ENCODE measurements at places on chromosomes 2 and 18.

GRCh38 chr18:29160170-29160569, 983.2 kb upstream of the CDH2 start:
- no peak for DNase-seq

DNA sequence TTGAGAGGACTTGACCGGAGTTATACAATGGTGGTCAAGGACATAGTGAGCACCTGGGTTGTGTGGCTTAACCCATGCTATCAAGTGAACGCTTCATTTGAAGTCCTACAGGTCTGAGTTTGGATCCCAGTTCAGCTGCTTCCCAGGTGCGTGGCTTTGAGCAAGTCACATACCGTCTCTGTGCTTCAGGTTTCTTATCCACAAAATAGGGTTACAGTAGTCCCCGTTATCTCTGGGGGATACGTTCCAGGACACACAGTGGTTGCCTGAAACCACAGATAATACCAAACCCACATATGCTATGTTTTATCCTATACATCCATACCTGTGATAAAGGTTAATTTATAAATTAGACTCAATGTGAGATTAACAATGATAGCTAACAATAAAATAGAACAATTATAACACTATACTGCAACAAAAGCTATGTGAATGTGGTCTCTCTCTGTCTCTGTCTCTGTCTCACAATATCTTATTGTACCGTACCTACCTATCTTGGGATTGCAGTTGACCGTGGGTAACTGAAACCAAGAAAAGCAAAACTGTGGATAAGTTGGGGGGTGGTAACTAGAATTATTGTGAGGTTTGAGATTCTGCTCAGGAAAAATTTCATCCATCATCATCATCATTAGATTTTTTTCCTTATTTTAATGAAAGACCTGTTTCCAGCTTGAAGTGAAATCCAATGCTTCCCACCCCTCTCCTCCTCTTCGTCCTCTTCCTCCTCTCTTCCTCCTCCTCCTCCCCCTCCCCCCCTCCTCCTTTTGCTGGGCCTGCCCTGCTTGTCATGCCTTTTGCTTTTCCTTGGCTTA, 22.7 kb downstream of the LBH start:
- no peak for DNase-seq

GRCh38 chr2:197184959-197185586, 125.5 kb downstream of the ANKRD44 start:
- no peak for DNase-seq

- no peak for DNase-seq
Observed at GRCh38 chr2:100257939-100258338, 64.4 kb downstream of the LONRF2 start.

GRCh38 chr2:95344656-95345055, 47.5 kb downstream of the KCNIP3 start:
- DNase-seq, result no peak

- DNase-seq, result no peak
Observed at GRCh38 chr18:31371989-31372388, 4.6 kb upstream of the DSG4 start.

- no peak for DNase-seq
Observed at GRCh38 chr2:215437614-215438013, 1.7 kb upstream of the FN1 start.

DNA sequence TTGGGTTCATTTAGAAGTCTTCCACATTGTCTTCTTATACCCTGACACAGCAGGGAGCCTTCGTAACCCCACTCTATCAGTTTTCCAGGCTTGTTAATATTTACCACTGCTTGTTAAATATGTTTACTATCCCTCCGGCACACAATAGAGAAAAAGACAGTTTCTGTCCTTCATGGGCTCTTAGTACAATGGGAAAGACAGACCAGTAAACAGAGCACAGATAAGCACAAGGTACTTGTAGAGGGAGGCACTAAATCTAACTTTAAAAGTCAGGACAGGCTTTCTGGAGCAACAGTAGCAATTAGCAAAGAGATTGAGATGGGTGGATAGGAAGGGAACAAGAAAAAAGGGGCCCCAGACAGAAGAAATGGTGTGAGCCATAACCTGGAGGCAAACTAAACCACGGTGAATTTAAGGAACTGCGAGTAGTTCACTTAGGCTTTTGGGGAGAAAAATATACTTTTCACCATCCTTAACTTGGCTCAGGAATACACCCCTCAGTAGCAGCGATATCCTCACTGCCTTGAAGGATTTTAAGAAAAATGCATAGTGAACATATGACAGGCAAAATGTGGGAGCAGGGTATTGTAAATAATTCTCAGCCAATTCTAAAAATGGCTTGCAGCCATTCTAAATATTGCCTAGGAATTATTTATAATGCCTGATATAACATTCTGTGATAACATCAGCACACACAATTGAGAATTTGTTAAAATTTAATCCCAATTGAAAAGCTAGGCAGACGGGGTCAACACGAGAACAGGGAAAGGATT, 383.7 kb downstream of the CDH2 start:
- no peak for DNase-seq

DNA sequence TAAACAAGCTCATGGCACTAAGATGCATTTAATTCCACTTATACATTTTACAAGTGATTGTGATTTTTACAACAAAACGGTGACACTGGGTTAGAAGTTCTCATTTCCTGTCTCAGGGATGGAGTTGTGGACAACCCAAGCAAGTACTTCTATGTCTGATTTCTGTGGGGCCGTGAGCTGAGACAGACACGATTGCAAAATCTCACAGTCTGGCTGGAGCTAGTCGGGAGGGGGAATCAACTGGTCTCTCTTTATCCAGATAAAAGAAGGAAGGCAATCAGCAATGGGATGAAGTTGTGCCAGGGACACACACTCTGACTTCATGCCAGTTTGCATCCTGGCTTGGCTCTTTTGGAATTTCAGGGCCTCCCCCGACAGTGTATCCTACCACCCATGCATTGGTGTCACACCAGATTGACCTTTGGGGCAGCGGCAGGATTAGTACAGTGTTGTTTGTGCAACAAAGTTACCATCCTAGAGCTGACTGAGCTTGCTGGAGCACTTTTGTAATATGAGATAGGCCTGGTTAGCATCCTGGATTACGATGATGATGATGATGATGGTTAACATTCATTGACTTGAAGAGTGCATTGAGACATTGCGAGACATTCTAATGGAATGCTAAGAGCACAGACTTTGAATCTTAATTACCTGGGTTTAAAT, 98.8 kb downstream of the CTAGE1 start:
- DNase-seq, result no peak

DNA sequence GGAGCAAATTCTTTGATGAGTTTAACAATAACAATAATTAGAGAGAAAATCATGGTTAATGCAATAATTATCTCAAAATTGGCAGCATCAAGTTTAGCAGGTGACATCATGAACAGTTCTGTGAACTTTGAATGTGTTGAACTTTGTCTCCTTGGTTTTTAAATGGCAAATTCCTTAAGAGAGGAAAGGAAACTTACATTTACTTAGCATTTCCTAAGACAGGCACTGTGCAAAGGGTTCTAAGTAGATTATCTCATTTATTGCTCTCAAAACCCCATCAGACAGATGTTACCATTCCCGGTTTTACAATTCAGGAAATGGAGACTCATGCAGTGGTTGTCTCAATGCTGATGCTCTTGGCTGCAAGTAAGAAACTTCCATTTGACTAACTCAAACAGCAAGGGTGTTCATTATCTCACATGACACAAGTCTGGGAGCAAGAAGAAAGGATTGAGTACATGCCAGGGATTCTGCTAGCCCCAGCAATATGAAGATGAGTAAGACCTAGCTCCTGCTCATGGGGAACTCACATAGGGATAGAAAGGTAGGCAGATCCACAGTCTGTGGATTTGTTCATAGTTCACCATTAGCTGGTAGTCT, 81.3 kb upstream of the ITGA6 start:
- DNase-seq, result no peak

DNA sequence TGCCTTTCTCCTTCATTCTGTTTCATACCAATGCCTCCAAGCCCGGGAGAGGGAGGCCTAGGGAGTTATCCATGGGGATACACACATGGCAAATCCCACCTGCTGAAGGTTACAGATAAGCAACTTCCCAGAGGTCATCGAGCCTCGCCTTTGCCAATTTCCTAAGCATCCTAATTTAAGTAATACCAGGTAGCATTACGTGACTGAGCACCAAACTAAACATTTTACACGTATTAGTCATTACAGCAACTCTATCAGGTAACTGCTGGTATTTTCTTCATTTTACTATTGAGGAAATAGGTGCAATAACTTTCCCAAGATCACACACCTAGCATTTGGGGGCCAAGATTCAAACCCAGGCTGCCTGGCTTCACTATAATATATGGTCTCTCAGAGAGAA, 30.1 kb upstream of the BZW1 start:
- DNase-seq, result no peak

- no peak for DNase-seq
Observed at GRCh38 chr2:33765122-33765521, 166.0 kb upstream of the FAM98A start.

- DNase-seq, result no peak
Observed at GRCh38 chr2:42960002-42960841, 167.8 kb upstream of the HAAO start.

DNA sequence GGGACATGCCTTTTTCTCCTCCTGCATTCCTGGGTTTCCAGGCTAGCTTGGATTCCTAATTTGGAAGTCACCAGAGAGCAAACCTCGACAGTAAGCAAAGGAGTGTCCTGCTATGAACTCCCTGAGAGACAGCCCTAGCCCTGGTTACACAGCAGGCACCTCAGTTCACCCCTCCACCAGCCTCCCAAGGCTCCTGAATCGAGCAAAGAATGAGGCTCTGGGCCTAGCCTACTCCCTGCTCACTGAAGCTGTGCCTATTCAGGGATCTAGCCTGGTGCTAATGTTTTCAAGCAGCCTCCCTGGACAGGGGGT, 66.7 kb upstream of the RMDN2 start:
- DNase-seq, result no peak

GRCh38 chr2:49251766-49252165, 97.5 kb upstream of the FSHR start:
- no peak for DNase-seq

DNA sequence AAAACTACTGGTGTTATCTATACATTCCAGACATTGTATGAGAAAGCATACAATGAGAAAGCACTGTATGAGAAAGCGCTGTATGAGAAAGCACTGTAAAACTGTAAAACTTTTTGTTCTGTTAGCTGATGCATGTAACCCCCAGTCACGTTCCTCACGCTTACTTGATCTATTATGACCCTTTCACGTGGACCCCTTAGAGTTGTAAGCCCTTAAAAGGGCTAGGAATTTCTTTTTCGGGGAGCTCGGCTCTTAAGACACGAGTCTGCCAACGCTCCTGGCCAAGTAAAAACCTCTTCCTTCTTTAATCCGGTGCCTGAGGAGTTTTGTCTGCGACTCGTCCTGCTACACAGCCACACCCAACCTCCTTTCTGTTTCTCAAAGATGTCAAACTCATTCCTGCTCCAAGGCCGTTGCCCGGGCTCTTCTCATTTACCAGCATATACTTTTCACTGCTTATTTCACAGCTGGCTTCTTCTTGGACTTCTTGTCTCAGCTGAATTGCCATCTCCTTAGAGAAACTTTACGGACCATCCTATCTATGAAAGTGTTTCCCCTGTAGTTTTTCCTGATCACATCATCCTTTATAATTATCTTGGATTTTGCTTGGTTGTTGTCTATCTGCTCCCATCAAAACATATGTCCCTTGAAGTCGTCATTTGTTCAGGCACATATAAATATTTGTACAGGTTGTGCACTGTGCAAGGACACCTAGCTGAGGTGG, 29.8 kb upstream of the YES1 start:
- DNase-seq, result no peak

DNA sequence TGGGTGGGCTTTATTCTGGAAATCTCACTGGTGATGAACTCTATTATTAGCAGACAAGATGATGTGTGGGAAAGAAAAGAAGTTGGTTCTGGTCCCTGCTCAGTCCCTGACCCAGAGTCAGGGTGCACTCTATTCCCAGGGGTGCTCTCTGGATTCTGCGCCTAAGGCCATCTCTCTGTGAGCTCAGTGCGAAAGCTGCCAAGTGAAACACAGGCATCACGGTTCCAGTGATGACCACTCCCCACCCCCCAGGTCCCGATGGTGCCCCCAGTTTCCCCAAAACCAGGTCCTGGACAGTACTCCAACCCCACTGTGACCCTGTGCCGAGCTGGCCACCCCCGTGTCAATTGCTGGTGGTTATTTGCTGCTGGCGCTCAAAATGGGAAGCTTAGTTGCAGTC, 30.1 kb downstream of the RHOB start:
- DNase-seq, result no peak

DNA sequence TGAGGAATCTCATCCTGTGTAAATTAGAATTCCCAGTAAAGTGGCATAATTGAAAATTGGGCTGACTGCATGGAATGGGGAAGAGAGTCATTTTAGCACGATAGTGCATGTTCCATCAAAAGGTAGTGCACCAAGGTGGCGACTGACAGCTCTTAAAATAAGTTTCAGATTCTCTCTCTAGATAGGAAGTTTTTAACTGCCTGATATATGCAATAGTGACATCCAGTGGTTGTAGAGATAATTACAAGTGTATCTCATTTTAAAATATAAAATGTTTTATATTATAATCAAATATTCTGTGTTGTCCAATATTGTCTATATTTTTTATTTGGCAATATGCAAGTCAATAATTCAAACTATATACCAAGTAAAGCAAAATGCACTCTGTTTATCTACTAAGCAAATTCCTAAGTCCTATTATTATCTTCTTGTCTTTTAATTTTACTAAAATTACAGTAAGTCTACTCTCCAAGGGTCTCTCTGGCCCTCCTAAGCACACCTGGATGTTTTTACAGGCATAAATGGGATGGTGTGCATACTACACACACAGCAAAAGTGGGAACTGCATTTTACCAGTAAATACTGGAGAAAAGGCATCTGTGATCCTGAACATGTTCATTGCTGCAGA, 397.7 kb upstream of the HNRNPA3 start:
- DNase-seq, result no peak

DNA sequence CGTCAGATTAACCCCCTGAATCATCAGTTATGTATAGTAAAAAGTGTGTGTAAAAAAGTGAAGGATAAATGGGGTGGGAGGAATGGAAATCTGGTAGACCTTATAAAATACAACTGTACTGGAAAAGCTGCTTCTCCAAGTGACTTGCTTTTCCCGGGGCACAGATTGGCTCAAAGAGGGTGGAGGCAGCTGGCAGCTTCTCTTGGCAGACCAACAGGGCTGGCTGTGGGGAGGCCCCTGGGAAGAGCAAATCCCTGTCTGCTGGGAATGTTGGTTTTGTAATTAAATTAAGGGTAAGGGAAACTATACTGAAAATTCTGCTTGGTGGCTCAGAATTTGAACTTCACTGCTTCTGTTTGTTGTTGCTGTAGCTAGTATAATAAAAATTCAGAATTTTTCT, 154.2 kb upstream of the DLX2 start:
- no peak for DNase-seq

GRCh38 chr2:15691586-15692310, 100.1 kb downstream of the DDX1 start:
- no peak for DNase-seq

DNA sequence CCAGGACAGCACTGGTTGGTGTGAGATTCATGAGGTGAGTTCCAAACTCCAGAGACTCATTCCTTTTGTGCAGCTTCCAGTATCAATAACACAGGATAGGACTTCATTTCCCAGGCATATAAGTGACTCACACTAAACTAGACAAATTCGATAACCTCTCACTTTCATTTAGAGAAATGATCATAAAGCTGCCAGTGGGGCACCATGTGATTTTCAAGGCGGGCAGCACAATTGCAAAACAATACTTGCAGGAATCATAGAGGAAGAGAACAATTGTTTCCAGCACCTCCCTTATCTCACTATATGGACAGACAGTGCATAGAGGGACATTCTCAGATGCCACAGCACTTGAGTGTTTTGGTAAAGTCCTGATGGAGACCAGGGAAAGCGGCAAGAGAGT, 31.3 kb upstream of the DNAH7 start:
- no peak for DNase-seq

GRCh38 chr2:233654501-233654900, 17.2 kb upstream of the UGT1A9 start:
- no peak for DNase-seq
